ENCODE measurements at places on chromosomes 12 and 14.

GRCh38 chr12:53777936-53778644 lies 26.3 kb upstream of the CISTR start:
- no peak for DNase-seq

DNA sequence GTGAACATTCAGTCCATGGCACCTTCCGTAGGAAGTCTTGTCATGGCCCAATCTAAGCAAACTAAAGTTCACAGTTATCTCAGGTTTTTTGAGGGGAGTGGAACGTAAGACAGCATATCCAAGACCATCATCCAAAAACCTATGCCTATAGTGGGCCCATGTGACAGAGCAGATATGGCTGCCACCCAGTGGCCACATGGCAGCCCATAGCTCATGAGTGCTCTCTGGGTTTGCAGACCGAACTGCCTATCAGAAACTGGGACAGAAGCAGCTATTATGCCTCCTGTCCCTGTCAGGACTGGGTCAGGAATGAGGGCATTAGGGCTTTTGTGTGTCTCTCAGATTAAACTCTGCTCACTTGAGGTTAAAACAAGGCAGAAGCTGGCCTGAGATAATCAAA lies 503.7 kb downstream of the NRXN3 start:
- no peak for DNase-seq

DNA sequence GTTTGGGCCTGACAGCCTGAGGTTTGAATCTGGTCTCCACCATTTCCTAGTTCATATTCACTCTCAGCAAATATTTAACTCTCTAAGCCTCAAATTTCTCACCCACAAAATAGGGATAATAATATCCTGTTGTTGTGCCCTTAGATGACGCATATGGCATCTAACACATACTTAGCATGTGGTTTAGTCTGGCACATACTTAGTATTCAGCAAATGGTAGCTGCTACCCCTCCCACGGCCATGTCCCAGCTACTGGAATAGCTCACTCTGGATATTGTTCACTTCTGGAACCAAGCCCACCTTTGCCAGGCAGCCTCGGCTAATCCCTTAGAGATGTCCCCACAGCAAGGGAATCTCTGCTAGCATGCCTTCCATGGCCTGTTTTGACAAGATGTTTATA lies 53.3 kb downstream of the BICD1 start:
- DNase-seq, result no peak

- DNase-seq, result no peak
Observed at GRCh38 chr12:62317017-62317416, 56.8 kb downstream of the USP15 start.

- no peak for DNase-seq
Observed at GRCh38 chr12:6092784-6093722, 31.4 kb downstream of the VWF start.

- no peak for DNase-seq
Observed at GRCh38 chr14:32978691-32979255, 40.1 kb downstream of the NPAS3 start.

- DNase-seq, result no peak
Observed at GRCh38 chr14:91731018-91731417, 868 bp downstream of the CATSPERB start.

DNA sequence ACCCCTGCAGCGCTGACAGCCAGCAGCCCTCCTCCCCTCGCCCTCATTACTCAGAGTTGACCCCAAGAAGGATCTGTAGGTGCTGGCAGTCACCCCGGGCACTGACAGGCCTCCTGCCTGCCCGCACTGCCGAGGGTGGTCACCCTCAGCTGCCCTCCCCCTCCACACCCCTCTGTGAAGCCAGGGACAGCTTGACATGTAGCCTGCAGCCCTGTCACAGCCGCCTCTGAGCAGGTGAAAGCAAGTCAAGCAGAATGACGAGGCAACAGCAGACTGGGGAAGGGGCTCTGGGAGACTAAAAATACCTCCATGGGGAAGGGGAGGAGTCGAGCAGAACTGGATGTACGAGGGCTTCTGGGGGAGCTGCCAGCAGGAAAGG lies 178.1 kb downstream of the DPF3 start:
- no peak for DNase-seq

GRCh38 chr14:53409969-53410368 lies 256.8 kb upstream of the DDHD1 start:
- no peak for DNase-seq

DNA sequence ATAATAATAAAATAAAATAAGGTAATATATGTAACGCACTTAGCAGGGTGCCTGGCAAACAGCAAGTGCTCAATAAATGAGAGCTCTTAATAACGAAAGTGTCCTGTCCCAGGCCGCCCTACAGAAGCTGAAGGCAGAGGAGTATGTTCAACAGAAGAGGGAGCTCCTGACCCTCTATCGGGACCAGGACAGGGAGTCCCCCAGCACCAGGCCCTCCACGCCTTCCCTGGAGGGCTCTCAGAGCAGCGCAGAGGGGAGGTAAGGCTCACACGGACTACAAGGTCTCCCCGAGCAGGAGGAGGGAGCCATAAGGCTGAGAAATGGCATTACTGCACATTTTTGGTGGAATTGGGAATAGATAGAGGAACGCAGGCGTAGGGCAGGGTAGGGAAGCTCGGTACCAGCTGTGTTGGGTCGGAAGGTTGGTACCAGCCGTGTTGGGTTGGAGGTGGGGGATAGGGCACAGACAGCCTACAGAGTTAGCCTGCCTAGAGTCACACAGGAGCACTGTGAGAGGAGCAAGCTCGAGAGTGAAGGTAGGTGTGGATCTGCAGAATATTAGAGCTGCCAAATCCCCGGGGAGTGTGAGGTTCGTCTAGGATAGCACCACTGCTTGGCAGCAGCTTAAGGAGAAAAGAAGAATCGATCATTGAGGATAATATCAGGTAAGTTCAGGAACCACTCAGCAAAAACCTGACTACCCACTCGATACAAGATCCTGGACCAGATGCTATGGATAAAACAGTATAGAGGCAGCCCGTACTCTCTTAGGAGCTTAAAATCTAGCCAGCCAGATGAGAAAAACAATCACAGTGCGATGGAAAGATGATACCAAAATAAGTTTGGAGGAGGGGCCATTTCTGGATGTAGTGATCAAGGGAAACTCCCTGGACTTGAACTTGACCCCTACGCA lies 15.3 kb downstream of the TNFRSF1A start:
- DNase-seq, result no peak

DNA sequence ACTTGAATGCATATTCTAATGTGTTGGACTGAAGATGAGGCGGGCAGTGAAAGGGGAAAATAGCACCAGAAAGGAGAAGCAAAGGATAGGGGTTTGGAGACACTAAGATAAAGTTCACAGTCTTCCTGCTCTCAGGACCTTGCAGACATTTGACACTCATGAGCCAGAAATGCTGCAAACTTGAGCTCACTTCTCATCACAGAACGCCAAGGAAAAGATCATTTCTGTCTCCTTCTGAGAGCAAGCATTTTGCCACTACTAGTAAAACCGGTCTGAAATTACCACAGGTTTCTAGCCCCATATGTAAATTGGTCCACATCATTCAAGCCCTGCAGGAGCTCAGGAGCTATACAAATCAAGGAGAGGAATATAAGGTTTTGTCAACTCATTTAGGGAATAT lies 44.6 kb upstream of the ANO2 start:
- DNase-seq, result no peak

DNA sequence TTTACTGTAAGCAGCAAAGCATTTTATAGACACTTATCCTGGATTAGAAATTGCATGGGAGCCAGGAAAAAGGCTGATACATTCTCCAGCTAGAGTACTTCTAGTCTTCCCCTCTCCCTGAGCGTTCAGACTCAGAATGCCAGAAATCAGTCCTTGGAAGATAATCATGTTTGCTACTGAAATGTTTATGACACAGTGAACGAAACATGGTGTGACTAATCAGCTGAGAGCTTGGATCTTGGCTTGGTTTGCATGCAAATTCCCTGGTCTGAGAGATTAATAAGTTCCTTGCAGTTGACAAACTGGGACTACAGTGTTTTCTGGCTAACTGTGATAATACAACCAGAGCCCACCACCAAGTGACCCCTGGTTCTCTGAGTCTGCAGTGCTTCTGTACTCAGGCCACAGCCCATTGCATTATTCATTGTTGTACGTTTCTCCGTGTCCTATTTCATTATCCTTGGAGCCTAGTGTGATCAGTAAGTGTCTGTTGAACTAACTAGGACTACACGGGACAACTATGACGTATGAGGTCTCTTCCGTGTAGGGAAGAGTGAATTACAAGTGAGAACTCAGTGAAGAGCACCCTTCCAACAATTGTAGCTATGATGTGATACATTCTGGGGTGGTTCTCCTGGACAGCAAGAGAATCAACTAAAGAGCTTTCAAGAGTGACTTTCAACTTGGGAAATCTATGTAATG lies 34.6 kb upstream of the EVL start:
- DNase-seq, result no peak

- no peak for DNase-seq
Observed at GRCh38 chr12:32048791-32049190, 57.9 kb upstream of the BICD1 start.

GRCh38 chr14:32602699-32603098 lies 273.6 kb downstream of the AKAP6 start:
- DNase-seq, result no peak

- DNase-seq, result no peak
Observed at GRCh38 chr14:98070536-98070935, 1201.5 kb downstream of the BCL11B start.

- no peak for DNase-seq
Observed at GRCh38 chr12:2353691-2354090, 300.9 kb downstream of the CACNA1C start.

GRCh38 chr14:66483322-66483721 lies 2.8 kb upstream of the CCDC196 start:
- no peak for DNase-seq

DNA sequence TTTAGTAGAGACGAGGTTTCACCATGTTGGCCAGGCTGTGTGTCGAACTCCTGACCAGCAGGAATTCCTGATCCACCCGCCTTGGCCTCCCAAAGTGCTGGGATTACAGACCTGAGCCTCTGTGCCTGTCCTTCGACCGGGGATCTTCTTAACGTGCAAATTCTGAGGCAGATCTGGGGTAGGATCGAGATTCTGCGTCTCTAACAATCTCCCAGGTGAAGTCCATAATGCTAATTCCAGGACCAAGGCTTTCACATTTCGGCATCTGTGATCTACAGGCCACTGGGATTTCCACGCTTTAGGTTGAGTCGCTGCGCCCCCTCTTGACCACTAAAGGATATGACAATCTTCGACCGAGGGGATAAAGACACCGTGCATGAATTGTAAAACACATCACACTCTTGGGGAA lies 24.8 kb downstream of the FOS start:
- DNase-seq, result no peak

- DNase-seq, result no peak
Observed at GRCh38 chr14:83162361-83162929, 1628.8 kb upstream of the SEL1L start.

GRCh38 chr12:96054244-96054610 lies 18.8 kb upstream of the LTA4H start:
- DNase-seq, result no peak

DNA sequence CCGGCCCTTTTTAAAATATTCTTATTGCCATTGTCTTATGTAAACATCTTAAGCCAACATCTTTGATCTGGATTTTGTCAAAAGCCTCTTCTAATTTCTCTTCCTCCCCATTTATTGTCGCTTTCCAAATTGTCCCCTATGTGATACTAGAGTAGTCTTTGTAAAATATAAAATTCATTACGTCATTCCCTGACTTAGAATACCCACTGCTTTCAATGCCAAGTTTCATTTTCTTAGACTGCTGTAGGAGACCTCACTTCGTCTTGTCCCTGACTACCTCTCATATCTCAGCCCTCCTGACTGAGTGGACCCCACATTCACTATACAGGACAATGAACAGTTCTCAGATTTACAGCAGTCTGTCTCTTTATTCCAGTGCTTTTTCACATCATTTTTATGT lies 633.9 kb upstream of the LMO3 start:
- DNase-seq, result no peak

GRCh38 chr12:64951944-64952343 lies 127.5 kb downstream of the TBC1D30 start:
- DNase-seq, result no peak

GRCh38 chr14:31059152-31059924 lies 33.2 kb upstream of the STRN3 start:
- no peak for DNase-seq

GRCh38 chr14:29806124-29806517 lies 121.5 kb downstream of the PRKD1 start:
- no peak for DNase-seq

DNA sequence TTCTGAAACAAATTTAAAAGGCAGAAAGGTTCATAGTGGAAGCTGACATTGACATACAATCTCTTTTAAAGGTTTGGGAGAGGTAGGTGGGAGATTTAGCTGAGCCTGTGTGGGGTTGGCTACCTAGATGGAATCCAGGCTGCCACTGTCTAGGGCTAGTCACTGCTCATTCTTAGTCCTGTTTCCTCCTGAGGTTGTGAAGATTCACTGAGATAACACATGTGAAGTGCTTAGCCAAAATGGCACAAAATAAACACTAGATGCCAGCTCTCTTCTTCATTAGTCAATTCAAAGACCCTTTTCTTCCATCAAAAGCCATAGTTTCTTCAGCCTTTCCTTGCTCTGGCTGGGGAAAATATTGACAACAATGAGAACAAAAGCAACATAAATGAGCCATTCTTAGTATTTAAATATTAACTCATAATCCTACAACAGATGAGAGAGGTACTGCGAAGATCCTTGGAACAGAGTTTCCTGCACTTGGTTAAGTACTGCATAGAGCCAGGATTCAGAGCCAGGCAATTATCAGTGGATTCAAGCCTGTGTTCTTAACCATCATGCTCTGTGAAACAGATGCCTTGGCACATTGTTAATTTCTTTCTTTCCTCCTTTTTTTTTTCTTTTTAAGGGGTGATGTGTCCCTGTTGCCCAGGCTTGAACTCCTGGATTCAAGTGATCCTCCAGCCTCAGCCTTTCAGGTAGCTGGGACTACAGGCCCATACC lies 3.5 kb downstream of the MYF6 start:
- DNase-seq, result no peak

- no peak for DNase-seq
Observed at GRCh38 chr12:87428701-87429277, 600.4 kb downstream of the C12orf50 start.

DNA sequence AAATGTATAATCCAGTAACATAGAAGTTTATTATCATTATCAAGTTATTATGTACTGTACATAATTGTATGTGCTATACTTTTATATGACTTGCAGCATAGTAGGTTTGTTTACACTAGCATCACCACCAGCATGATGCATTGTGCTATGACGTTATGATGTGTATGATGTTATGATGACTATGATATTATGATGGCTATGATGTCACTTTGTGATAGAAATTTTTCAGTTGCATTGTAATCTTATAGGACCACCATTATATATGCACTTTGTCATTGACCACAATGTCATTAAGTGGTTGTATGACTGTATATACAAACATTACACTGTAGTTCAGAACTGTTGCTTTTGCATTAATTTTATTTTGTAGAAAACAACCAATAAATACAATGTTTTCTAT lies 173.4 kb downstream of the PPFIA2 start:
- DNase-seq, result no peak

GRCh38 chr14:63182968-63183367 lies 21.3 kb upstream of the RHOJ start:
- no peak for DNase-seq

DNA sequence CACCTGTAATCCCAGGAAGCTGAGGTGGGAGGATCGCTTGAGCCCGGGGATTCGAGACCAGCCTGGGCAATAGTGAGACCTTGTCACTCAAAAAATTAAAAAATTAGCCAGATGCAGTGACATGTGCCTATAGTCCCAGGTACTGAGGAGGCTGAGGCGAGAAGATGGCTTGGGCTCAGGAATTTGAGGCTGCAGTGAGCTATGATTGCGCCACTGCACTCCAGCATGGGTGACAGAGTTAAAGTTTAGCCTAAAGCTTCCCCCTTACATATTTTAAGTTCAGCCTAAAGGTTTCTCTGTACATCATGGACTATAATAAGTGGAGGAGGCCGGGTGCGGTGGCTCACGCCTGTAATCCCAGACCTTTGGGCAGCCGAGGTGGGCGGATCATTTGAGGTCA lies 70.1 kb downstream of the SPRING1 start:
- DNase-seq, result no peak
